ENCODE measurements at places on chromosomes 3 and 15. TPM values are rescaled to one million over a fixed set of nuclear protein-coding genes. Genes with fewer than 3 reads are reported as not detected.
A peak's percentile ranks its signal among the peaks of the same experiment; 100 is the strongest.

- DNase-seq = no peak
Observed at GRCh38 chr15:31306426-31307269, 20.0 kb upstream of the KLF13 start.

DNA sequence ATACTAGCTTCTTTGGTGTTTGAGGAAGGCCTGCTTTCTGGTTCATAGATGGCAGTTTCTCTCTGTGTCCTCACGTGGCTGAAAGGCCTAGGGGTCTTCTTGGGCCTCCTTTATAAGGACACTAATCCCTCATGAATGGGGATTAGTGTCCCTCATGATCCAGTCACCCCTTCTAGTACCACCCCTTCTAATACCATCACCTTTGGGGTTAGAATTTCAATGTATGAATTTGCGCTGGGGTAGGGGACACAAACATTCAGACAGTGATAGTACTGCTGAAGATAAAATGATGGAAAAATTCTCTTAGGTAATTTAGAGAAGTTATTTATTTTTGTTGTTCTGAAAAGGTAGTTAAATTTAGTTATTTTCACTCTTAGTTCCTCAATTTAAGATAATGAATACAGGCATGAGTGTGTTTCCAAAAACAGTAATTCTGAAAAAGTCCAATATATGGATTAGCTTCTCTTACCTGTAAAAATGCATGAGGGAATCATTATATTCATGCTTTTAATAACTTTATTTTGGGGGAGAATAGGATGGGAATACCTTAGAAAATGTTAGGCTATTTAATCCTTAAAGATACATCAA lies 103.6 kb downstream of the FNDC3B start:
- DNase-seq = no peak

DNA sequence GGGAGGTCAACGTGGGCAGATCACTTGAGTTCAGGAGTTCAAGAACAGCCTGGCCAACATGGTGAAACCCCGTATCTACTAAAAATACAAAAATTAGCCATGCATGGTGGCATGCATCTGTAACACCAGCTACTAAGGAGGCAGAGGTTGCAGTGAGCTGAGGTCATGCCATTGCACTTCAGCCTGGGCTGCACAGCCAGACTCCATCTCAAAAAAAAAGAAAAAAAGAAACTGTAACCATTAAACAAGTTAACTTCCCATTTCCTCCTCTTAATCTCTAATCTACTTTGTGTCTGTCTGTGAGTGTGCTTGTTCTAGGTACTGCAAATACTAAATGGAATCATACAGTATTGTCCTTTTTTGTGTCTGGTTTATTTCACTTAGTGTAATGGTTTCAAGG lies 2.7 kb downstream of the RBM6 start:
- DNase-seq = no peak

DNA sequence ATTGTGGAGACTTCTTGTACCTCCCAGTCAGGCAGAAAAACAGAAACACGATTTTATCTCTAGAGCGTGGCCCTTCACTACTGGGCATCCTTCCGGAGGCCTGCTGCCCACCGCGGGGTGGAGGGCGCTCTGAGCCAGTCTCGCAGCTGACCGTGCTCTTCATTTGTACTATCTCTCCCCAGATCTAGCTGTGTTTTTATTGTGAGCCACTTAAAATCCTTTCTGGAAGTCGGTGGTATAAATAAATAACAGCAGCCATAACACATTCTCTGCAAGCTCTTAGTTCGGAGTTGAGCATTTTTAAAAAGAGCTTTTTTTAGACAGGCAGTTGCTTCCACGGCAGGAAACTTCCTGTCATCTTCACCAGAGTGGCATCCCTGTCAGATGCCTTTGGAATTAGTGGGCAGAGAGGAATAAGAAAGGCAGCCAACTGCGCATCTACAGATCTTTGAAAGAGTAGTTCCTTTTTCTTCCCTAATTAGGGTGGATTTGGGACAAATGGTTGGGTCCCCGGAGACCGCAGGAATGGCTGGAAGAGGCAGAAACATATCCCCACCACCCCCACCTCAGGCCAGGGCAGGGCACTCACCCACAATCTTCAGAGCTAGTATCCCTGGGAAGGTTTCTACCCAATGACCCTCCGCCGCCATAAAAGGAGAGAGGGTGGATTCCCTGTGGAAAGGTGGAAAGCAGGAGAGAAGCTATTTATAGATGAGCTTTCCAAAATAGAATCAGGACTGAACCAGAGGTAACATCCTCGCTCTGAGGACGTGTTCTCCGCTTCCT lies 91.1 kb downstream of the TOP2B start:
- no peak for DNase-seq

DNA sequence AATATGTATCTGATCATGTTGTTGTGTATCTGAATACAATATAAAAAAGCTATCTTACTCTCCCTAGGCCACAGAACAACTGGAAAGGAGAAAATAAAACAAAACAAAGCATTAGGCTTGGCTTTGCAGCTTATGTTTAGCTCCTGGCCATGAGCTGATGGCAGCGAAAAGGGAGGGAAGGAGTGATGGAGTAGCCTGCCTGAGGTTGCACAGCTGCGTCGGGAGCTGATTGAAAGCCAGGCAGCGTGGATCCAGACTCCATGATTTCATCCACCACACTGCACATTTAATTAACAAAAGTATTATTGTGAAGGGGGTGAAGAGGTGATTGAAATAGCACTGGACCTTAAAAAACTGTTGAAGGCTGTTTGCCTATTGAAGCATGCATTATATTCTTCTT lies 212.2 kb downstream of the GABRG3 start:
- no peak for DNase-seq

DNA sequence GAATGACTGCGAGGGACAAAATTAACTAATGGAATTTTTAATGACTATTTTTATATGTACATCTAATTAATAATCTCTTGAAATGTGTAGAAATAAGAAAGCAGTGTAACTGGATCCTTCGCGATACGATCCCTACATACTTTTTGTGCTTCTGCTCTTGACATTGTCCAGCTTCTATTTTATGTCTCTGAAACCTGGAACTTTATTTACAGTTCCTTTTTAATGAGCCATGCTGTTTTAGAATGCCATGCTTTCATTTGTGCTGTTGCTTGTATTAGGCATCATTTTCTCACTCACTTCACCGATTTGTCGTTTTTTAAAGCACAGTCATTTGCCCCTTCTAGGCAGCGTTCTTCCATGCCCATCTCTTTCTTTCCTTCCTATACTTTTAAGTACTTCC lies 301.3 kb downstream of the EDEM1 start:
- no peak for DNase-seq

GRCh38 chr3:43162230-43163084 lies 56.6 kb upstream of the POMGNT2 start:
- no peak for DNase-seq

DNA sequence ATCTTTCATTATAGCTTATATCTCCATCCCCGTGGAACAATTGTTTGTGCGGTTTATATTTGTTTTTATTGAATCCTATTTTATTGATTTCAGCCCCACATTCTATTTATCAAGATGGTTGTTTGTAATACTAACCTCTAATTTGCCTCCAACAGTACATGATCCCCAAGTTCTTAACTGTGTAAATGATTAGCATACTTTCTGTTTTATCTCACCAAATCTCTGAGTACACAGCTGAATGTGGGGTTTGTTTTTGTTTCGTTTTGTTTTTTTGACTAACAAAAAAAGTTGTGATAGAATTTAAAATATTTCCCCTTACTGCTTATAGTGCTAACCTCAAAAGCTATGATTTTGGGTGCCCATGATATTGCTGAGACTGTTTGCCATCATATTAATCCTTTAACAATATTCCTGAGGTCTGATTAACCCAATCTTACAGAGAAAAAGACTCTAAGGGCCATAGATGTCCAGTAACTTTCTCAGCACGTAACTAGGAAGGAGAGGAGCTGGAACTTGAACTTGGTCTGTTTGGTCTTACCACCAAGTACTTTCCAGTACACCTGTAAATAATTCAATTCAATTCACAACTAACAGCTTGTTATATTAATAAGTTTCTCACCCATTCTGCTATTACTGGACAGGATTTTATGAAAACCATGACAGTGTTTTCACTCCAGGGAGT lies 789.8 kb downstream of the TUSC7 start:
- DNase-seq = no peak

DNA sequence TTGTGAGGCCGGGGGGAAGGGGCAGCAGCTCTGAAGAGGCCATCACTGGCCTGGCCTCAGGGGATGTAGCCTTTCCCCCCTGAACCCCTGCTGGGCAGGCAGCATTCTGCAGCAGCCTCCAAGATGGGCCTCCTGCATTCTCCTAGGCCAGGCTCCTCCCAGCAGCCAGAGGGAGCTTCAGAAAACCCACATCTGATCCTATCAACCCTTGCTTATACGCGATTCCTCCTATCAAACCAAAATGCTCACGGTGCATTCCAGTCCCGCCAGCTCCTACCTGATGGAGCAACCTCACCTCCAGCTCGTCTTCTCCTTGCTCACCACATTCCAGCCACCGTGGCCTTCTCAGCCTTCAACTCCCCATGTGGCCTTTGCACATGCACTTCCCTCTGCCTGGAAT lies 85.7 kb downstream of the MEGF11 start:
- no peak for DNase-seq

- no peak for DNase-seq
Observed at GRCh38 chr3:179452176-179452564, 900 bp upstream of the GNB4 start.

DNA sequence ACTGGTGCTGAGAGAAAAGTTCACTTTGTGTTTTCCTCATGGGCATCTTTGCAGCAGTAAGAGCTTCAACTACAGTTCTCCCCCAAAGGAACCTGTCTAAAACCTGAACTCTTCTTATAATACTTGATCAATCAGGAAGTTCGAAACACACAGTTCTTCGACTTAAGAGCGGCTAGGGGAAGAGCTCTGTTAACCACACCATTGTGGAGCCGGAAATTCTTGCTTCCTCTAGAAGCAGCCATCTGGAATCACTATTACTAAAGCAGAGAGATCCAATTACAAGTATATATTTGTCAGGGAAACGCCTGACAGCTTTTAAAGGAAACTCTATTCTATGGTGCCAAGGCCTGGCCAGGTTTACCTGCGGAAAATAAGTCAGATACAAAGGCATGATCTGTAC lies 337.3 kb upstream of the CBLB start:
- no peak for DNase-seq

GRCh38 chr3:107240183-107241091 lies 136.8 kb upstream of the CCDC54 start:
- DNase-seq = peak; percentile 65

DNA sequence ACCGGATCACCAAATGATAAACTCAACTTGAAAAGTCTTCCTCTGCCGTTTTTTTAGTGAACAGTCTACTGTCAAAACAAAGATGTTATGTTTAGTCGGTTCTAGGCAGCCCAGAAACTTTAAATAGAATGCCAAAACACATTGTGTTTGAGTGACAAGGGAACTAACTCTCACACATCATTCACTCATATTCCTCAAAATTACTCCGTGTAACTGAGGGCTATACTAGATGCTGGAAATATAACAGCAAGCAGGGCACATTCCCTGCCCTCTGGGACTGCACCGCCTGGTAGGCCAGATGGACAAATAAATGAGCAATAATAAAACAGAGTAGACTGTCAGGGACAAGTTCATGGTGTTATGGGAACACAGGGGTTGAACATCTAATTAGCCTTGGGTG lies 251.4 kb downstream of the MAGI1 start:
- DNase-seq = no peak

GRCh38 chr3:122325769-122326168 lies 721 bp downstream of the CSTA start:
- no peak for DNase-seq

DNA sequence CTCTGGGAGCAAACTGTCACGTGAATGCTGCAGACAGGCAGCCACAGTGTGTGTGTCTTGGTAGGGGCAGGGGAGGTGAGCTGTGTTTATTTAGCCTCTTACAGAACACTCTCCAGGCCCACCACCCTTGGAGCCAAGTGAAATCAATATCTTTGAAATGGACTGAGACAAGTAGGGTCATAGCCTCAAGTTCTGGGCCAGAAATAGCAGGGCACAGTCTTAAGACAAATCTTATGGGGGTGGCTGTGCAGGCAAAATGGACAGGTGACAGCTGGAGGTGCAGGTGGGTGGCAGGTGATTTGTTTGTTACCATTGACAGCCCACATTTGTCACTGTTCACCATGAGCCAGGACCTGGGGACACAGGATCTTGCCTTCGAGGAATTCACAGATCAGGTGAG lies 93.6 kb upstream of the NMNAT3 start:
- DNase-seq = no peak

GRCh38 chr3:155009217-155009616 lies 70.9 kb upstream of the MME start:
- no peak for DNase-seq

- DNase-seq = no peak
Observed at GRCh38 chr3:120622870-120623726, 27.0 kb downstream of the NDUFB4 start.

GRCh38 chr15:95742256-95742655 lies 588.2 kb upstream of the NR2F2 start:
- DNase-seq = no peak

DNA sequence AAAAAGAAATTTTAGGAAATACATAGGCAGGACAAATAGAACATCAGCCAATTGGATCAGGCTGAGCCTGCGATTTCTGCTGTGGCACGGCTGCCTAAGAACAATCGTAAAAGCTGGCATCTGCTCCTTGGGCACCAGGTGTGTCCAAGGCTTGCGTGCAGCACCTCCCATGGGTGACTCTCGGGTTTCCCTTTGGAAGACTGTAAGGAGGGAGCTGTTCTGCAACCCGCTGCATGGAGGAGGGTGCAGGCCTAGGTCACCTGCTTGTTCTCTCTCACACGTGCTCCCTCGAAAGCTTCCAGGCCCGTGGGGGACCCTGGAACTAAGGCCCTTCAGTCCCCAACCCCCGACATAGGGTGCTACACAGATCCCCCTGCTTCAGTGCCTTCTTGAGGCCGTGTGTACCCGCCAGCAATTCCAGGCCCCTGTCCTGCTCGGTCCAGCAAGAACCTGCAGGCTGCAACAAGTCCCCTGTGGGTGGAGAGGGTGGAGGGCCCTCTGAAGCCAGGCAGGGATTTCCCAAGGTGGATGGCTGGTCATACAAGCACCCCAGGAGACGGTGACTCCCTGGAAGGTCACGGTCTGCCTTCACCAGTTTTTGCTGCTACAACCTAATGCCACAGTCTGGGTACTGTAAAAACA lies 3.4 kb downstream of the GP9 start:
- DNase-seq = no peak

DNA sequence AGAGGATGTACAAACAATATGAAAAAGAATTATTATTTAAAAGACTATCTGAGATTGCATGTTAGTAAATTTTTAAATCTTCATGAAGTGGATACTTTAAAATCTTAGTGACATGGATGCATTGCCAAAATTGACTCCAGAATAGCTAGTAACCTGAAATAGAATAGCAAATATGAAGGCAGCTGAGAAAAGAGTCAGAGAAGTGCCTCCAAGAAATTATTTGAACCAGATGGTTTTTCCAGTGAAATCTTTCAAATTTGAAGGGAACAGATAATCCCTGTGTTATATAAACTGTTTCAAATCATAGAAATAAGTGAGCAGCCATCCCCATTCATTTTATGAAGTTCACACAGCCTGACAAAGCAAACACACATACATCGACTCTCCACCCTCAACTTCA lies 29.6 kb downstream of the FSIP1 start:
- DNase-seq = no peak

RAB43 gene
- 7.2 TPM for polyA plus RNA-seq

LTK gene
- polyA plus RNA-seq = 1.7 TPM

LYZL4 gene
- not detected for polyA plus RNA-seq

GAP43 gene
- polyA plus RNA-seq = 0.87 TPM

SEMA3B gene
- polyA plus RNA-seq = 86.9 TPM

FOXL2 gene
- not detected for polyA plus RNA-seq

UCN2 gene
- 0.60 TPM for polyA plus RNA-seq

CYP19A1 gene
- polyA plus RNA-seq = not detected

CYP1A1 gene
- polyA plus RNA-seq = 0.03 TPM

CHL1 gene
- 19.2 TPM for polyA plus RNA-seq

ARGFX gene
- not detected for polyA plus RNA-seq

ANKRD63 gene
- polyA plus RNA-seq = not detected

CADM2 gene
- 0.65 TPM for polyA plus RNA-seq

GOLGA6D gene
- 0.17 TPM for polyA plus RNA-seq

MUSTN1 gene
- polyA plus RNA-seq = 0.62 TPM
